Glutamatergic neuron (in vitro differentiated cells): ENCODE measurements at places on chromosomes 6 and 20.

DNA sequence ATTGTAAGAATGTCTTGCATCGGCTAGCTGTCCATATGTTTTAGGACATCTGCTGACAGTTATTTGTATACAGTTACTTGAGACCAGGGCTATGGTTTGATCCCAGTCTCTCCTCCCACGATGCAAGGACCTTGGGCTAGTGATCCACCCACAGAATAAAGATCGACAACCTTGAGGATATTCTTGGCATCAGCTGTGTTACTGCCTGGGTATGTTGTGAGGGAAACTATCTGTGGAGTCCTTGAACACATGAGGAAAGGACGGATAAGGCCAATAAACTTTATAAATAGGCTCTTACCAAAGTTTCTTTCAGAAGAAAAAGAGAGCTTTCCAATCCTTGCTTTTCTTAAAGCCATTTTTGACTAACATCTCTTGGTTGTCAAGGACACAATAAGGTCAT lies 70.8 kb upstream of the HEY2 start:
- DNase-seq: no peak

DNA sequence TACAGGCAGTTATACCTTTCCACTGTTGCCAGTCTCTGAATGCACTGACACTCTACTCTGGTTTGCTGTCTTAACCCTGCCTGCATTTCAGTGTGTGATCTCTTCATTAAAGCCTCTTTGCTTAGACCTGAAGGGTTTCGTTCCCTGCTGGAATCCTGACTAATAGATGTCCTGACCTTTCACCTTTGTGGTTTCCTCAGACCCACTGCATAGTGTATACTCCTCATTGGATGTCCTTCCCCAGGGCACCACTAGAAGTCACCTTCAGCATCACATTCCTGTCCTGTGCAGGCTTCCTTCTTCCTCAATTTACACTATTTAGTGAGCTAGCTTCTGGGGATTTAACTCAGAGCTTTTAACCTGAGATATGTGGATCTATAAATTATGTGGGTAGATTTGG lies 120.6 kb downstream of the RCAN2 start:
- DNase-seq: no peak

- no peak for DNase-seq
These were observed 11.6 kb downstream of the GMPR start for GRCh38 chr6:16249971-16250370.

DNA sequence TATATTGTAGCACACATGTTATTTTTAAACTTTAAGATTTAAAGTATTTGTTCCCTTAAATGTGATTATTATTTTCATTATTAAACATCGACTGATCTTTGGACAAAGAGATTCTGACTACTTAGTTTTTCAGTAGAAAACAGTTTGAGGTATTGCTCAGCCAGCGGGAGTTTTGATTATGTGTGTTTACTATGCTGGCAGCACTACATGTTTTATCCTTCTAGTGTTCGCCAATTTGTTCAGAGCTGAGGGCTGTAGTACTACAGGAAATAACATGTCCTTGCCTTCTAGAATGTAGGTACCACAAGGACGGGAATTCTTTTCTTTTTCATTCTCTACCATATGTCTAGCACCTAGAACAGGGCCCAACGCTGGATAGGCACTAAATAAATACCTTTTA lies 11.1 kb upstream of the LCA5 start:
- no peak for DNase-seq
